ENCODE measurements at places on chromosomes 12 and 14.

DNA sequence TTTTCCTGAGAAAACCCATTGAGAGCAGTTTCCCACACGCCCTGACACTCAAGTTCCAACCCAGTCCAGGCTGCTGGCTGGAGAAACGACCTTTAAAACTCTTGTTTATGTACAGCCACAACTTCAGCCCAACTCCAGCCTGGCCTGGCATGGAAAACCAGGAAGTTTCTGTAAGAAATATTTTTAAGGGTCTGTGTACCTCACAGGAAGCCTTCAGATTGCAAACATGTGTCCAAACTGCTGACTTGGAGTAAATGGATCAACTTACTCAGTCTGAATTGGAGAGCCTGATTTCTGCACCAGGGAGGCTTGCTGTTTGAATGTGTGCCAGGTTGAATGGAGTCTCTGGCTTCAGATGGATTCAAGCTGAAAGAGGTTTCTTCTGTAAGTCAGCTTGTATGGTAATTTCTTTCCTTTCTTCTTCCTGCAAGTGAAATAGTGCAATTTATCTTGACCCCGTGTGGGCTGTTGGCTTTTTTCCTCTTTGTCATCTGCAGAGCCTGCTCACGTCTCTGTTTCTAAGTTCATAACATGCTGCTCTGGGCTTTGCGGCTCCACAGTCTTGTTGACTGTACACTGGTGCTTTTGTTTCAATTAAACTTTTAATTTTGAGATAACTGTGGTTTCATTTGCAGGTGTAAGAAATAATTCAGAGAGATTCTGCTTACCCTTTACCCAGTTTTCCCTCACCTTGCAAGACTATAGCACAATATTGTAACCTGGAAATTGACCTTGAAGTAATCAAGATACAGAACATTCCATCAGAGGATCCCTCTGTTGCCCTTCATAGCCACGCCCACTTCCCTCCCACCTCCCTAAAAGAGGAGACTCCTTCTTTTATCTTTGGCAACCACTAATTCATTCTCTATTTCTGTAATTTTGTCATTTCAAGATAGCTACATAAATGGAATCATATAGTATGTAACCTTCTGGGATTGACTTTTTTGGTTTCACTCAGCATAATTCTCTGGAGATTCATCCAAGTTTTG is 109.7 kb upstream of the PRMT8 start:
- no peak for DNase-seq

GRCh38 chr14:101371799-101372793 is 189.2 kb upstream of the DIO3 start:
- no peak for DNase-seq

- DNase-seq: no peak
These were observed 227.7 kb downstream of the FSCB start for GRCh38 chr14:44279357-44279756.

GRCh38 chr12:26728205-26729050 is 104.6 kb downstream of the ITPR2 start:
- no peak for DNase-seq

DNA sequence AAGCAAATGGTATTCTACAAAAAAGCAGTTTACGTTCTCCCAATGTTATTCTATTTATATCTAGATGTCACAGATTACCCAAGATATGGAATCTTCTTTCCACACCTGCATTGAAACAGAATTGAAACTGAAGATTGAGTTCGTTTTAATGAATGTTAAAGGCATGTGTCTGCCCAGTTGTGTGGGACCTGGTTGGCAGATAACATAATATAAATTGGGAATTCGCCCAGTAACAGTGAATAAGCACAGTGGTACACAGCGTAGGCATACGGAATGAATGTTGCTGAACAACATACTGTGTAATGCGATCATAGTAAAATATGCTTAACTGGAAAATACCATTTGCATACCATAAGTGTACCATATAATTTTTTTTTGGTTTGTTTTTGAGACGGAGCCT is 4.3 kb downstream of the KHNYN start:
- DNase-seq: no peak

DNA sequence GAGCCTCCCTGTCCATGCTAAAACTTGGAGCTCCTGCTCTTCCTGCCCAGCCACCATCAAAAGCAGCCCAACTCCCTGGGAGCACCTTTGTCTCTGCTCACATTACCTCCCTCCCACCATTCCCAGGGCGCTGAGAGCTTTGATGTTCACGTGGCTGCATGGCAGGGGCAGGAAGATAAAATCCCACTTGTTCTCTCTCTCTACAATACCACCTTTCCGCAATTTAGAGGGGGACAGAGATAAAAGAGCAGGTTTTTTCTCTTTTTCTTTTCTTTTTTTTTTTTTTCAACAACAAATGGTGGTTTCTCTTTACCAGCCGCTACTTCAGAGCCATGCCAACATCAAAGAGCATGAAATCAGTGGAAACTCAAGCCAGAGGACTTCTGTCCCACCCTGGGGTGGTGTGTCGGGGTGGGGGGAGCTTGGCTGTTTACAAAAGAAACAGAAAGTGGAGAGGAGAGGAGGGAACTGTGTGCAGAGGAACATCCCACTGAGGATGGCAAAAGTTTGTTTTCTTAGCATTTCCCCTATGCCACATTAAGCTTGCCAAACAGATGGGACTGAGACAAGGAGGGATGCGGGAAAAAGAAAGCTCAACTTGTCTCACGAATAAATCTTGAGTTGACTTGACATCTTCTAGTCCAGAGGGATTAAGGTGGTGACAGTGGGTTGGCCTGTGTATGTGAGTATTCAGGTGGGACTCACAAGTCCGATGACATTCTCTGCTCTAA is 103.7 kb upstream of the NUDT4 start:
- DNase-seq: no peak

GRCh38 chr14:33692762-33693161 is 258.1 kb downstream of the EGLN3 start:
- no peak for DNase-seq

GRCh38 chr12:46518169-46518568 is 145.6 kb upstream of the SLC38A2 start:
- DNase-seq: no peak

GRCh38 chr12:94172973-94173372 is 24.6 kb downstream of the PLXNC1 start:
- no peak for DNase-seq

Measured in right cardiac atrium (tissue), 5 donors.